ENCODE measurements at places on chromosomes 12 and 14.

DNA sequence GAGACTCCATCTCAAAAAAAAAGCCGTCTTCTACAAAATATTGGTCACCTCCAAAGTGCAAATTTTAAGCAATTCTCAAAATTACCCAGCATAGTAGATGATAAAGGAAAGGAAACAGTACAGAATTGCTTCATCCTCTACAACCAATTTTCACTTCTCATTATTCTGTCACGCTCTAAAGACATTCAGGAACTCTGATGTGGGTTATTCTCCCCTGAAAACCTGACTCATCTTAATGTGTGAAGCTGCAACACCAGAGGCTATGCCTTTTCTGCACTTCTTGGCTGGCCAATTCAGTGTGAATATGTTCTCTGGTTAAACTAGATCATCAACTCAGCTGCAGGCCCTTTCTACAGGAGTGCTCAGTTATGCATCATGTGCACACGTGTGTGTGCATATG, 11.0 kb downstream of the PTGER2 start:
- no peak for DNase-seq

GRCh38 chr14:61930101-61930857, 168.1 kb downstream of the SNAPC1 start:
- no peak for DNase-seq

DNA sequence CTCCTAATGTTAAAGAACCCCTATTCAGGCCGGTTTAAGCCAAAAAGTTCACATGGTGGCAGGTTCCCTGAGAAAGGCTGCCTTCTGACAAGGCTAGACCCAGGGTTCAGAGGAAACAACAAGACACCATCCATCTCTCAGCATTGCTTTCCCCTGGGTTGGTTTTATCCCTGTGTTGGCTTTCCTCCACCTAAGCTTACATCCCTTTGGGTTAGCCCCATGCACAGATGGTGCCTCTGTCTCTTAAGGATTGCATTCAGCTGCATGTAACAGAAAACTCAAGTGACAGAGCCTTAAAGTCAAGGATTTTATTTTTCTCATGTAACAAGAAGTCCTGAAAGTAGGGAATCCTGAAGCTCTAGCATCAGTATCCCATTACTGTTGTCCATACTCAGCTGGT, 42.8 kb upstream of the RIN3 start:
- no peak for DNase-seq

- no peak for DNase-seq
Measured at GRCh38 chr12:62520361-62520760, 53.7 kb downstream of the MON2 start.

DNA sequence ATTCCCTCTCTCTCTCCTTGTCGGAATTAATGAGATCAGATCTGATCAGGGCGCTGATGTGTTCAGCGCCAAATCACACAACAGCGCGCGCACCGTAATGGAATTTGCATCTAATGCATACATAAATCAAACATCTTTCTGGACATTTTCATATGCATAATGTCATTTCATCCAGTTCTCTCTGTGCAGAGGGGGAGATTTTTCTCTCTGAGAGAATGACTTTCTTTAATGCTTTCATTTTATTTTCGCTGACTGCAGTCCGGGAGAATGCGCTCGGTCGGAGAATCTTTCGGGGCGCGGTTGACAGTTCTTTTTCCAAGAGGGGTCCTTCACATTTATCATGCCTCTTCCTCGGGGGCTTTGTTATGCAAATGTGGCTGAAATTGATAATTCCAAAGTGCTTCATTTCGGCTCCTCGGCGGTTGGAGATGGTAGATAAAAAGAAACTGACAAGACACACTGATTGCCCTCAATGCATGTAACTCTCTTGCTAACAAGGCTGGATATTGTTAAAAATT, 615.9 kb downstream of the VRK1 start:
- no peak for DNase-seq

DNA sequence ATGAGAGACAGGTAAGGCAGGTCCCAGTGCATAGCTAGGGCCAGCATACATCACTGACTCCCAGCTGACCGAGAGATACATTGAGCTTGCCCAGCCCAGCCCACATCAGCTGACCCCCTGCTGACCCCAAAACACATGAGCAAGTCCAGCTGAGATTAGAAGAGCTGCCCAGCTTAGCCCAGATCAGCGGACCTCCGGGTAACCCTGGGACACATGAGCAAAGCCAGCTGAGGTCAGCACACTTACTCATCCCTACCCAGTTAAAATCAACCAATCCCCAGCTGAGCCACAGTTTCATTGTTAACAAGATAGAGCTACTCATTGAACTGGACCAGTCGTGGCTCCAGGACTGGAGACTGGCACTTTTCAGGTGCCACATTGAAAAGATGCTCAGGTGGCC, 21.8 kb upstream of the FBXO34 start:
- DNase-seq, result no peak

GRCh38 chr14:73729556-73730265, 15.5 kb upstream of the PNMA1 start:
- no peak for DNase-seq

GRCh38 chr12:115824936-115825602, 452.4 kb downstream of the MED13L start:
- DNase-seq, result no peak

- DNase-seq, result no peak
Measured at GRCh38 chr14:54000341-54000811, 43.8 kb upstream of the BMP4 start.

DNA sequence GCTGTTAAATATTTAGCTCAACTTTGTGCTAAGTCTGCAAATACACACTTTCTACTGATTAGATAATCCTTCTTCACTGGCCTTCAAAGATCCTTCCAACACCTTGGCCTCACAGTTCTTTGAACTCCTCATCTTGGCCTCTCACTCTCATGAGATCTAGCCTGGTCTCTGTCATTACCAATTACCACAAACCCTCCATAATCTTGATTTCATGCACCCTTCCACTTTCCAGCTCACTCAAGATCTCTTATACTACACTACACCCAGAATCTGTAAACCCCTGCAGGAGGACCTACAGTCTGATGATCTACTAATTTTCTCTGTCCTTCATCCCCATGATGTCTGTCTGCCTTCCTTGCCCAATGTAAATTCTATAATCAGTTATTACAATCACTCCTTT, 71.1 kb downstream of the DUSP16 start:
- no peak for DNase-seq

- DNase-seq, result peak; percentile 40
Measured at GRCh38 chr14:34981743-34982420, 910 bp upstream of the SRP54 start.

GRCh38 chr14:54652605-54653052, 85.7 kb downstream of the SAMD4A start:
- DNase-seq, result no peak

DNA sequence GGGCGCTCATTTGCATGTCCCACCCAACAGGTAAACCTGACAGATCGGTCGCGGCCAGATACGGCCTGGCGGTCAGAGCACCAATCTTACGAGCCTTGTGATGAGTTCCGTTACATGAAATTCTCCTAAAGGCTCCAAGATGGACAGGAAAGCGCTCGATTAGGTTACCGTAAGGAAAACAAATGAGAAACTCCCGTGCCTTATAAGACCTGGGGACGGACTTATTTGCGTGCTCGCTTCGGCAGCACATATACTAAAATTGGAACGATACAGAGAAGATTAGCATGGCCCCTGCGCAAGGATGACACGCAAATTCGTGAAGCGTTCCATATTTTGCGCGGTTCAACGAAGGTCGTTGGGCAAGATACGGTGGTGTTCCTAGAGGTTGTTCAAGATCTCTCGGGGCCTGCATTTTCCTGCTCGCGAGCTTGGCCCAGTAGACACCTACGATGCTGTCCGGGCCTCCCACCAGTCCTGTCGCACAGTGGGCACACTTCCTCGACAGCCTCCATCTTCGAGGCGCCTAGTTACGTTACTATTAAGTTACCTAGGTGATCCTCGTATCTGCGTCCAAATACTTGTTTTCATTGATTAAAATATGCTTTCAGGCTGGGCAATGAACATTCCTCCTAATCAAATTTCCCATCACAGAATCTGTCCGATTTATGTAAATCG, at the start of gene RNU6-7:
Gene RNU6-7 (plus strand): TSS at position 230 of the 675 bp plus-strand sequence.
- peak; percentile 56 for DNase-seq

DNA sequence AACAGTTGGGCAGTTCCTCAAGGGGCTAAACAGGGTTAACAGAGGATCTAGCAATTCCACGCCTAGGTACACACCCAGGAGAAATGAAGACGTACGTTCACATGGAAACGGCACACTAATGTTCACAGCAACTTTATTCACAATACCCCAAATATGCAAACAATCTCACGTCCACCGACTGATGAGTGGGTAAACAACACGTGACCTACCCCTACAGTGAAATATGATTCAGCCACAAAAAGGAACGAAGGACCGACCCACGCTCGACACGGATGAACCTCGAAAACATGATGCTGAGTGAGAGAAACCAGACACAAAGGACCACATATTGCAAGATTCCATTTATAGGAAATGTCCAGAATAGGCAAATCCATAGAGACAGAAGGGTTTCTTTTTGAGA, 112.7 kb downstream of the NCOR2 start:
- no peak for DNase-seq

- DNase-seq, result no peak
Measured at GRCh38 chr12:13223179-13223804, 26.8 kb downstream of the EMP1 start.

Measured in nephron progenitor cell (in vitro differentiated cells).